ENCODE measurements at places on chromosomes 5 and 9.
A peak's percentile ranks its signal among the peaks of the same experiment; 100 is the strongest.

- DNase-seq: no peak
Measured at GRCh38 chr5:145942201-145942600, 5.8 kb downstream of the SH3RF2 start.

DNA sequence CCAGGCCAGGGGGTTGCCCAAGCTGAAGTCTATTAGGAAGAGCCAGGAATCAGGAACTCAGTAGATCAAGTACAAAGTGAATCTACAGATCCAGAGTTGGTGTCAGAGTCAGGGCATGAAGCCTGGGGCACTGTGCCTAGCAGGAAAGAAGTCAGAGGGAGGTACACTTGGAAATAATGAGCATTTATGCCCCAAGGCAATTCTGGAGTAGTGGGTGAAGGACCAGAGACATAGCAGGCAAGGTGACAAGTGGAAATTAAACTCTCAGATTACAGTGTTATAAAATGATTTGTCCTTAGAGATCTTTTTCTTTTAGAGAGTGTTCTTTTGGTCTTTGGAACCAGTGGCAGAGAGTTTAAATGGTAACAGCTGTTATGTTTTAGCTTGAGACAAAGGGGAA lies 138.0 kb downstream of the ADAMTSL1 start:
- DNase-seq: no peak

GRCh38 chr5:125083981-125084380 lies 337.5 kb upstream of the ZNF608 start:
- DNase-seq: no peak

GRCh38 chr9:2043881-2044462 lies 28.8 kb downstream of the SMARCA2 start:
- DNase-seq: no peak

- DNase-seq: no peak
Measured at GRCh38 chr5:97846643-97847042, 663.6 kb upstream of the RIOK2 start.

DNA sequence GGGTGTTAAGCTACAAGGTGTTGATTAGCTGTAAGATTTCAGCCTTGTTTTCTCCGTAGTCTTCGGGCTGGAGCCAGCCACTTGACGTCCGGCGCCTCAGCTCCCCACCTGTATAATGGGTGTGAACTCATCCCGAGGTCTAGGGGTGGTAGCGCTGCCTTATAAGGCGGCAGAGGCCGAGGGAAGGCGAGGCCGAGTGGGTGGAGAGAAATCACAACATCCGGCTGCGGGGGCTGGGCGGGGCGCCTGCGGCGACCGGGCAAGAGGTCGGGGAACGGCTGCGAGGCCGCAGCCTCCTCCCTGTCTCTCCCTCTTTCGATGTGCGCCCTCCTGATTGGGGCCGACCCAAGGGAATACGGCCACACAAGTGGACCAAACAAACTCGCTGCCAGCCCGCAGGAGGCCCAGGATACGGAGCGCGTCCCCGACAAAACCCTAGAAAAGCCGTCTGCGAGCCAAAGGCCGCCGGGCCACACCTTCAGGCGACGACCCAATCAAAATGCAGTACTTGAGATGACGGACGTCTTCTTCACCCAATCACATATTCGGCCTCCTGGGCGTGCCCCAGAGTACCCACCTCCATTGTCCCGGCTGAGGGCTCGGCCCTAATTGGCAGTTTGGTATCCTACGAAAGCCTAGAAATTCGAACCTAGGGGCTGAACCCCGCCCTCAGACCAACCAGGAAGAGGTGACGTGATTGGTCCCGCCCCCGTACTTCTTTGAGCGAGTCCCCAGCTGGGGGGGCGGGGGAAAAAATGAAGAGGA lies 493 bp upstream of the GRK6 start:
- peak; percentile 100 for DNase-seq

DNA sequence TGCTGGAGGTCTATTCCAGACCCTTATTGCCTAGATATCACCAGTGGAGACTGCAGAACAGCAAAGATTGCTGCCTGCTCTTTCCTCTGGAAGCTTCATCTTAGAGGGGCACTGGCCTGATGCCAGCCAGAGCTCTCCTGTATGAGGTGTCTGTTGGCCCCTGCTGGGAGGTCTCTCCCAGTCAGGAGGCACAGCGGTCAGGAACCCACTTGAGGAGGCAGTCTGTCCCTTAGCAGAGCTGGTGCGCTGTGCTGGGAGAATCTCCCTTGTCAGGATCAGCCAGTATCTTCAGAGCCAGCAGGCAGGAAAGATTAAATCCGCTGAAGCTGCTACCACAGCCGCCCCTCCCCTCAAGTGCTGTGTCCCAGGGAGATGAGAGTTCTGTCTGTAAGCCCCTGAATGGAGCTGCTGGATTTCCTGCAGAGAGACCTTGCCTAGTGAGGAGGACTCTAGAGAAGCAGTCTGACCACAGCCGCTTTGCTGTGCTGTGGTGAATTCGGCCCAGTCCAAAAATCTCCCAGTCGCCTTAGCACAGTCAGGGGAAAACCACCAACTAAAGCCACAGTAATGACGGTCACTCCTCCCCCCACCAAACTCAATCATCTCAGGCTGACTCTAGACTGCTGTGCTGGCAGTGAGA lies 124.1 kb downstream of the JAKMIP2 start:
- DNase-seq: no peak

DNA sequence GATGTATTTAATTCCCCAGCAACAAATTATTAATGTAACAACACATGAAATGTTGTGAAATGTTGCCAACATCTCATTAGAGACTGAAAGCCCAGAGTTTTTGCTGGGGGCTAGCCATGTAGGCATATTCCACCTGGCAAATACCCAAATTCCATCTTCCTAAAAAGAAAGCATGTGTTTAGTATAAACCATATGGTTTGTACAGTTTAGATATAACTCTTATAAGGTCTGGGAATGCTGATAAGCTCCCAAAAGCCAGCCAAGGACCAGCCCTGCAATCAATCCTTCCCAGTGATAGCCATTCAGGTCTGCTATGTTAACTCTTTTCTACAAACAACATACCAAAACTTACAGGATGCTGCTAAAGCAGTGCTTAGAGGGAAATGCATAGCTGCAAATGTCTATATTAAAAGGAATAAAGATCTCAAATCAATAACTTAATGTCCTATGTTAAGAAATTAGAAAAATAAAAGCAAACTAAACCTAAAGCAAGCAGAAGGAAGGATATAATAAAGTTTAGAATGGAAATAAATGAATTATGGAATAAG lies 158.9 kb downstream of the AUH start:
- DNase-seq: no peak

- no peak for DNase-seq
Measured at GRCh38 chr9:122070728-122071515, 22.2 kb downstream of the TTLL11 start.

GRCh38 chr5:154042766-154043165 lies 4.0 kb downstream of the MFAP3 start:
- no peak for DNase-seq

- DNase-seq: no peak
Measured at GRCh38 chr5:91069364-91069763, 313.8 kb downstream of the ARRDC3 start.

DNA sequence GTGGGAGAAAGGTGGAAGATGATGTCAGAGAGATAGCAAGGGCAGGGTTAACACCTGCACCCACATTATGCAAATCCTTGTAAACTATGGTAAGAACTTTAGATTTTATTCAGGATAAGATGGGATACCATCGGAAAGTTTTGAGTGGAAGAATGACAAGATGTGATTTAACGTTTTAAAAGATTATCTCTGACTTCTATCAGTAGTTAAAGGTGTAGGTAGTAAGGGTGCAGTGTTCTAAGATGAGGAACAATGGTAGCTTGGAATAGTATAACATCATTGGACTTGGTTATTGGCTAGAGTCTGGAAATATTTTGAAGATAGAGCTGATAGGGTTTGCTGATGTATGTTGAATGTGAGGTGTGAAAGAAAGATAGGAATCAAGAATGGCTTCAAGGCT lies 211.3 kb downstream of the CCDC171 start:
- DNase-seq: no peak

- DNase-seq: no peak
Measured at GRCh38 chr9:23587903-23588302, 238.1 kb downstream of the ELAVL2 start.

DNA sequence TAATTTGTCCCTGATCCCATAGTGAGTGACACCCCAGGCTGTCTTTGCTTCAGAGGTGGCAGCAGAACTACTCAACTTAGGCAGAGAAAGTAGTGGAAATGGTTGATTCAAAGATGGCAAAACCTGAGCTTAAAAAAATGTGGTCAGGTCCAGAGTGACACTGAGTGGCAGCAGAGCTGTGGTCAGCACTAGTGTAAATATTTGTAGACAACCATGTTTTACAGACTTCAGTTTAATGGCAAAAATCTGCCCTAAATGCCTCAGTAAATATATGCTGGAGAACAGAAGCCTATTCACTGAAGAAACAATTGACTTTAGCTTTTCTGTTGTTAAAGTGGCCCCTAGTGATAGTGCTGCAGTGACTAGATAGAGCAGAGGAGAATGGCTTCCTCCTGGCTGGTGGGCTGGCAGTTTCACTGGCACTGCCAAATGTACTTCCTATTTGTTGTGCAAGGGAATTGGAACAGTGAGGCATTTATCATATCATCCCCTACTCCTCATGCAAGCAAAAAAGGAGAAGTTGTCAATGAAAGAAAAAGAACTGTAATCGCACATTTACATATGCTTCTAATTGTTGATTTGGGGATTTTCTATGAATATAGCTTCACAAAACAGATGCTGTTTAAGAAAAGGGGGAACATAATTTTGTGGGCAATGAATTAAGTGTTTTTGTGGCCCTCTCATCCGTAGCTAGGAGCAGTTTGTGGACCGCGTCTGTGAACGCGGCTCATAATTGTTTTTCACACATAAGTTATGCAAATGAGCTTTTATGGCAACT lies 12.0 kb downstream of the PBX3 start:
- no peak for DNase-seq

DNA sequence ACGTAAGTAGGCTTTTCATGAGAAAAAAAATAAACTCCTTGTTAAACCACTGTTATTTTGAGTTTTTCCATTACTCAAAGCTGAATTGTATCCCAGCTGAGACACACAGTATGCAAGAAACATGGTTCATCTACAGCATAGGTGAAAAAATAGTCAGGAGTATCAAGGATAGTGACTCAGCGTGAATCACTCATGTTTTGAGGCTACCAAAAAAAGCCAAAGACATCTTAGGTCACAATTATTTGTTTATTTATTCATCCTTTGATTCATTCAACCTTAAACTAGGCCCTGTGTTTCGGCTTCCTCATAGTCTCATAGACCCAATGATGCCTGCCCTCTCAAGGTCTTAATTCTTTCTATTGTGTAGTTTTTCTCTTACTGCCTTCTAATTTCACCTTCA lies 32.9 kb upstream of the STX17 start:
- DNase-seq: no peak

GRCh38 chr5:76249621-76250020 lies 153.5 kb upstream of the IQGAP2 start:
- DNase-seq: no peak

DNA sequence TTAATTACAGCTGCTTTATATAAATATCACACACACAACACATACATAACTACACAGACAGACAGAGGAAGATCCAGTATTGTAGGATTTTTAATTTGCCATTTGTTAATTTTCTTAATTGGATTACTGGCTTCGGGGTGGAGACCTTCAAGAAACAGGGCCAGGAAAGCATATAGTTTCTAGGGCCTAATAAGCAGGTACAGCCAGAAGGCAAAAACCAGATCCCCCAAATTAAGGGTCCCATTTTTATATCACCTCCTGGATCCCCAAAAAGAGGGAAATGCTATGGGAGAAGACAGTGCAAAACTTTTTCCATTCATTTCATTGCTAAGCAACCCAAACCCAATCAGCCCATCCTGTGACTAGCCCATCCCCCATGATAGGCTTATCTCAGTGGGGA lies 373.3 kb upstream of the FAM174A start:
- no peak for DNase-seq

DNA sequence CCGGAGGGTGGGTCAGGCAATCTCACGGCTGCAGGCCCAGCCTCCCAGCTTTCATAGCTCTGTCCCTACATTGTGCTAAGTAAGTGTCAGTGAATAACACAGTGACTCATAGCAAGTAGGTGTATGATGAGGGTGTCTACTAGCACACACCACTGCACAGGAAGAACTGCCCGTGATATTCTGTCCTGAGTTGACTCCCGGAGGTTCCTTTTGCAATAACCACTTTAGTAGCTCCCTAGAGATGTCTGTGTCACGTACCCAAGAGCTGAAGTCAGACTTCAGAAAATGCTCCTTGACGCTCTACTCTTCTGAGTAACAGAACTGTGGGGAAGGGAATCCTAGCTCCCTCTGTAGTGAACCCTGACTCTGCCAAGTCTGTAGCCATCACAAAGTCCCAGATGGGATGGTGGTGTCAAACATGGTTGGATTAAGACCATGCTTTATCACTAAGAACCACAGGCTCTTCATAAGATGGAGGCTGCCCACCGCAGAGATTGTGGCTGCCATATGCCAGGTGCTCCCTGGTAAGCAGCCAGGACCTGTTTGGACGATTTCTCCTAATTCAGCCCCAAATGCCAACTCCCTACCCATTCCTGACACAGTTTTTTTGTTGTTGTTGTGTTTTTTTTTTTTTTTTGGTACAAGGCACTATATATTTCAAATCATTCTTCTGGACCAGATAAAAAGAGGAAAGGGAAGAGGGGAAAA lies 352.6 kb upstream of the PANK3 start:
- DNase-seq: no peak

DNA sequence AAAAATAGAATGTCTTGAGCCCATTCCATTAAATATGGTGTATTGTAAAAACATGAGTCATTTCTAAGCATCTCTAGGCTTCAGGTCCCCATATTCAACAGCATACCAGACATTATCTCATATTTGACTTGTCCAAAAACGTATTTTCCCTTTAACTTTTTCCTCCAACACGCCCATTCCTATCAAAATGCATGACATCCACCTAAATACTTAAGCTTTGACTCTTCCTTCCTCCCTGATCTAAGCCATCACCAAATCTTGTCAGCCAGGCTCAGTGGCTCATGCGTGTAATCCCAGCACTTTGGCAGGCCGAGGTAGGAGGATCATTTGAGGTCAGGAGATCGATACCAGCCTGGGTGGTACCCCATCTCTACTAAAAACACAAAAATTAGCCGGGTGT lies 23.9 kb downstream of the VCP start:
- DNase-seq: no peak

DNA sequence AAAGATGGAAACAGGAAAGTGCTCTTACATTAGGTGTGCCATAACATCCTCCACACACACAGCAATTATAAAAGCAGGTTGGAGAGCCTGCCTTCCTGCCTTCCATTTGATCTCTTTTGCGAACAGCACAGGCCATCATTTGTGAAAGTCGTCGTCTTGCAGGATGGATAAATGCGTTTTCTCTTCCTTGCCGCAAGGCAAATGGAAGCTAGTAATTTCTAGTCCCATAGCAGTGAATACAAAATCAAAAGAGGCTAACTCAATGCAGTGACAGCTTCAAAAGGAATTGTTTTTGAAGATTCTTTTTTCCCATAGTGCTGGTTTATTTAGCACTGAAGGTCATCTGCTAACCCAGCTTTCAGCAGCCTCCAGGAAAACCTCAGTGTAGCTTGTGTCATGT lies 178.8 kb downstream of the GIN1 start:
- DNase-seq: no peak

Measured in hematopoietic multipotent progenitor cell (in vitro differentiated cells).